ENCODE measurements at places on chromosomes 2 and 18.
A peak's percentile ranks its signal among the peaks of the same experiment; 100 is the strongest.

DNA sequence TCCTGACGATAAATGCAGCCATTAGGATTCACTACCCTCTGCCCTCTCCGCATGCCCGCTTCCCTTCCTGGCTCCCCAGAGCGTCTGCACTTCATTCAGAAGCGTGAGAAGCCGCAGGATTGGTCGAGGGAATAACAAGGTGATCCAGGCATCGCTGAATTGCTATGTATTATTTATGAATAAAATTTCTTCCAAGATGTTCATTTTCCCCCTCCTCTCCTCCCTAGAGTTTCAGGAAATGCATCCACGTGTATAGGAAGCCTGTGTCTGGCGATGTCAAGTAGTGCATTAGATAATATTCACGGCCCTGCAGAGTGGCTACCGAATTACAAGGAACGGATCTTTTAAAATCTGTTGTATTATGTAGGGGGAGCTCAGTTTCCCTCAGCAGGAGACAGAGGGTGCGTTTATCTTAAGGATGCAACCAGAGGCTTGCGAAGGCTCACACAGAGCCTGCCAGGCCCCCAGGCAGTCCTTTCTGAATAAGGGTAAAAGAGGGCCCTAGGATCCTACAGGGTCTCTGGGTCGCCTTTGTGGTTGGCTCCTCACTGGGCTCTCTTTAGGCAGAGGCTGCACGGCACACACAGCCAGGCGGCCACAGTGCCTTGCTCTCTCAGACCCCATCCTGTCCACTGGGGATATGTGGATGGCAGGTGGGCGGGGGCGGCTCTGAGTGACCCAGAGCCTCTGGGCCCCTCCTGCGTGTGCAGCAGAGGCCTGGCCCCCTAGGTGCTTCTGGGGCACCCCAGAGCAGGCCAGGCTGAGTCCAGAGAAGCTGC lies 224.1 kb upstream of the PXDN start:
- DNase-seq, result no peak

DNA sequence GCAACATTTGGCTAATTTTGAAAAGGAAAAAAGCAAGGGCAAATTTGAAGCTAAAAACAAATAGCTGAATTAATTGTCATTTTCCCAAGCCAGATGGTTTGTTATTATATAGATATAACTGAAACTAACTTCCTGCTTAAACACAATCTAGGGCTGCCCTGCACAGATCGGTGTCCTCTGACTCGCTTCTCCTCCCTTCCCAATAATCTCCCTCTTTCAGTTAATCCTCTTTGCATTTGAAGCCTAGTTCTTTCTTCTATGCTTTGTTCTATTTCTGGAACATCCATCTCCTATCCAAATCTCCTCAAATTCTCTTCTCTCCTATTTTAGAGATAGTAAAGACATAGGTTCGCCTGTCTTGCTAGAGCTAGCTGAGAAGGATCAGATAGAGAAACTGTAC lies 328.1 kb downstream of the SLC8A1 start:
- DNase-seq, result no peak

- DNase-seq, result peak; percentile 37
Observed at GRCh38 chr2:219736209-219736608, 108.8 kb downstream of the SLC4A3 start.

- DNase-seq, result no peak
Observed at GRCh38 chr2:11633923-11634478, 36.0 kb downstream of the NTSR2 start.

GRCh38 chr18:44869533-44869932 lies 188.8 kb downstream of the SETBP1 start:
- no peak for DNase-seq

- DNase-seq, result no peak
Observed at GRCh38 chr18:40546875-40547274, 1408.2 kb upstream of the PIK3C3 start.

- no peak for DNase-seq
Observed at GRCh38 chr2:1418566-1418965, 5.3 kb downstream of the TPO start.

- no peak for DNase-seq
Observed at GRCh38 chr2:158567208-158567607, 110.5 kb downstream of the PKP4 start.
